Mesenchymal stem cell (in vitro differentiated cells and primary cell): ENCODE measurements at places on chromosomes 3 and 15.

DNA sequence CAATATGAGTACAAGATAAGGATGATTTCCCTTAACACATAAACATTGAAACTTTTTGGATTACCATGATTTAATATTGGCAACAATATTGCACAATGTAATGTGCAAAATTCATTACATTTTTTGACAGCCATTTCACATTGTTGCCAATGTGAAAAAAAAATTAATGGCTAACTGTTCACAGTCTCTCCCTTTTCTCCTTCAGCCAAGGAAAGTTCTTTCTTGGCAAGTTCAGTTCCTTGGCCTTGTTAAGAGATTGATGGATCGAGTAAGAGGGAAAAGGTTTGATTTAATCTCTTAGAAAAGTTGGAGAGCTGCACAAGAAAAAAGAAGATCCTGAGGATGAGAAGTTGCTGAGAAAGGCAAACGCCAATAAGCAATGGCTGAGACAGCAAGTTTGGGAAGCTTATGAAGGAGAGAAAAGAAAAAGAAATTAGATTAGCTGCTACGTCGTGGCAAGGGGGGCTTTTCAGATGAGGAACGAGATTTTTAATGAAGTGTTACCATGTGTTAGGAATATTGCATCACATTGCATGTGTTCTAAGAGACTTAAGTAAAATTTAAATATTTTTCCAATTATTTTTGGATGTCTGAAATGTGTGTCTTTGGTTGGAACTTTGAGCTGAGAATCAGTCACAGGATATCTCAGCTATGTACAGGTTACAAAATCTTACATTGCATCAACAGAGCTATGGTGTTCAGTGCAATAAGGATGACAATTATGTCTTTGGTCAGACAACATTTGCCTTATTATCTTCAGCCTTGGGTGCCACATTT is 61.4 kb upstream of the ZNF280D start:
- DNase-seq: no peak

DNA sequence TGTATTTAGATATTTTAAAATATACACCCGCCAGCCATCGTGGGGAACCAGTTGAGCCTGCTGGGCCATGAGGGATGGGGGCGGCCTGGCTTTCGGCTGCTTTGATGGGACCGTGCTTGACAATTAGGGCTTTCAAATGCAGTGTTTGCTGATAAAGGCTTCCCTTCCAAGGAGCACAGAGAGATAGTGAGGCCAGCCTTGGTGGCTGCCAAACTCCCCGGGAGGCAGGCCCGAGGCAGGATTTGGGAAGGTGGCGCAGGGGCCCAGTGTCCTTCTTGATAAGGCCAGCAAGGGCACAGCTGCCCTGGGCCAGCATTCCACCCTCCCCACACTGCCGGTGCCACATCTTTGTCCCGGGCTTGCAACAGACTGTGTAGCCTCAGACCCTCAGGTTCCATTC is 75.6 kb downstream of the LINGO1 start:
- no peak for DNase-seq

DNA sequence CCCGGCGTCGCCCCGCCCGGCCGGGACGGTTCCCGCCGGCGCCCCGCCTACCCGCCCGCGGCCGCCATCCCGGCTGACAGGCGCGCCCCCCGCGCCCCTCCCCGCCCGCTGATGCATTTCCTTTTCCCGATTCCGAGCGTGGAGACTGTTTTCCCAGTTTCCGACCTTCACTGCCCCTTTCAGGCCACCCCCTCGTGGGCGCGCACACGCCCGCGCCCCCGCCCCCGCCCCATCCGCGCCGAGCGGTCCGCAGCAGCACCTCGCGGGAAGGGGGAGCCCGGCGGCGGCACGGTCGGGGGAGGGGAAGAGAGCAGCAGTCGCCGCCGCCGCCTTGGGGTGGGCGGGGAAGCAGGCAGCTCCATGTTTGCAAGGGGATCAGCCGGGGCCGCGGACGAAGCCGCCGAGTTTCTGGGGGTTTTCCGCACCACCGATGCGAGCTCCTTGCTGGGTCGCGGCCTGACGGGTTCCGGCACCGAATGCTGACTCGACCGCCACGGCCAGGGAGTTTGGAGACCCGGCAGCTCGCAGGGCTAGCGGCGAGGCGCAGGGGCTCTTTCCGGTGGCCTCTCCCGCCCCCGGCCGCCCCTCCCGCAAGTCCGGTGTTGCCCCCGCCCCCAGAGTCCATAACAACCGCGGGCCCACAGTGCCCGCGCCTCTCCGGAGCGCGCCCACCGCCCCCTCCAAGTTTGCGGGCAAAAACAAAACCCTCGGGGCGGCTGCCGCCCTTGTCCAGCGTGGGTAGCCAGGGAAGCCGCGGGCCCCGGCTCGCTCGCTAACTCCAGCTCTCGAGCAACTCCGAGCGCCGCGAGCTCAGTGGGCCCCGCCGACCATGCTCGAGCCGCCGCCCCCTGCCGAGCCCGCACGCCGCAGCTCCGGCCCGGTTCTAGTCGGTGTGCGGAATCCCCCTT is 3.2 kb upstream of the SIN3A start:
- peak; percentile 81 for DNase-seq

- DNase-seq: no peak
These were observed 33.6 kb upstream of the APH1B start for GRCh38 chr15:63243776-63244175.

DNA sequence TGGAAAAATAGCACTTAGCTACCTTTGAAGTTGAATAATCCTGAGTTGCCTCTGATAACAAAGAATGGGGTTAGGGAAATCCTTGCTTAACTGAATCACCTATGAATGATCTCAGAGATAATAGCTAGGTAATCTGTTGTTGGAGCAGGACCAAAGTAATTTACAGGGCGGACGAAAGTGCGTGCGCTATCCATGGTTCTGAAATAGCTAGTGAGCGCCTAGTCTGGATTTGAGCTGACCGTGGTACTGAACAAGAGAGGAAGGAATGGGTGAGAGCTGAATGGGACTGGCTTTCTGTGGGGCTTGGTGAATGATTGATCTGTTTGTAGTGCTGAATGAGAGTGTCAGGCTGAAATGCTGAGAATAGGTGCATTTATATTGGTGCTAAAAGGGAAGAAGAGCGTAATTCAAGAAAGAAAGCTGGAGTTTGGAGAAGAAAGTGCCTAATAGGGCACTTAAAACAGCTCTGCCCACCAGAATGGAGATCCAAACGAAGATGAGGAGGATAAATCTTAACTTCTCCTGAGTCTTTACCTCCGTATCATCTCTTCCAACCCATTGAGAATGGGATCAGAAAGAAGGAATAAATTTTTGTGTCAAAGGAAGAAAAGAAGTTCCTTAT is 10.1 kb downstream of the SCN10A start:
- peak; percentile 76 for DNase-seq

DNA sequence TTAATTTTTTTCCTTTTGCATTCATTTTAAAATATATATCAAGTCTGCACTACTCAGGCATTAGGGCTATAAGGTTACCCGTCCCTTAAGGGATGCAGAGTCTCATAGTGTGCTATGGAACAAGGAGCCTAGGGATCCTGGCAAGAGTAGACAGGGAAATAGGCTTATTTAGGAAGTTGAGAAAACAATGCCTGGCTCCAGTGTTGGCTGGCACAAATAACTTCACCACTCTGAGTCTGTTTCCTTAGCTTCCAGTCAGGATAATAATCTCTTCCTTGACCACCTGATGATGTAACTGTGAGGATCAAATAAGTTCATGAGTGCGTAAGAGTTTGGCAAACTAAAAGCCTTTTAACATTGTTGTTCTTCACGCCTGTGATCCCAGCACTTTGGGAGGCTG is 540.8 kb upstream of the IL12A start:
- no peak for DNase-seq

DNA sequence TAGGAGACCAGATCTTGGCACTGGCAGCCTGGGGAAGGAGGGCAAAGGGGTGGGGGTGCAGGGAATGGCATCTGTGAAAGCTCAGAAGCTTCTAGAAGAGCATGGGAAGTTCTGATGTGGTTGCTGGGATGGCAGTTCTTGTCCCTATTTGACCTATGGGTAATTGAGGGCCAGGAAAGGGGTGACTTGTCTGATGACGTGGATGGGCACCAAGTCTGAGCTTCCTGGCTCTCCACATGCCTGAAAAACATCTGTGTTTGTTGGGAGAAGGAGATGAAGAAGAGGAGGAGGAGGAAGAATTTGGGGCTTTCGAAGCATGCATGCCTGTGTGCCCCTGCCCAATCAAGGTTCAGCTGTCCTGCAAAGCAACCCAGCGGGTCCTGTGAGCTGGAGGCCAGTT is 158.8 kb downstream of the SMAD6 start:
- no peak for DNase-seq

DNA sequence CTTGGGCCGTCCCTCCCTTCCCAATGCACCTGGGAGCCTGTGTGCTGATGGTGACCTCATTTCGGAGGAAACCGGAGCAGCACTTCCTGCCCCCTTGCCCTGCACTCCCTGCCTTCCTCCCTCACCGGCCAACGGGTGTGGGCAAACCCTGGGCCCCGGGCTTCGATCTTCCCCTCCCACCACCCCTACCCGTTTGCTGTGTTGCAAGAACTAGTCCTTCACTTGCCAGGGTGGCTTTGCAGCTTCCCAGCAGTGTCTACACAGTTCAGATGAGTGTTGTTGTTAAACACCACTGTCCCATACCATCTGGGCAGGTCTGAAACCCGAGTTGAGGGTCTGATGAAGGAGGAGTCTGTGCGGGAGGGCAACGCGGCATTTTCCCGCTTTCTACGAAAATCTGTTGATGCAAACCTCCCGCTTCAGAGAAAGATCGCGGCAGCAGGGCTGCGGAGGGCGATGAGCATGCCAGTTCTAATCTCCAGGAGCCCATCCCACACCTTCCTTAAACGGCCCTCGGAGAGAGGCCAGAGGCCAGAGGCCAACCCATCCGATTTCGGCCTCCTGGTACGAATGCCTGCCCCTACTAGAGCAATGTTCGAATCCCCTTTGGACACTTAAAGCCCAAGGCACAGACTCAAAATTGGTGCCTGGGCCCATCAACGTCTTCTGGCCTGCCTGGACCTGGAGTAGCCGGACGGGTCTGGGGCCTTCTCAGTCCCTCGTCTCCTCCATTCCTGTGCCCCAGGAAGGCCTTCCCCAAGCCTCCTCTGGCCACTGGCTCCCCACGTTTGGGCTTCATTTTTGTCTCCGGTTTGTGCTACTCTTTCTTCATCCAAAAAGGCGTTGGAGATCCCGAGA is 35.7 kb upstream of the POLG start:
- no peak for DNase-seq

DNA sequence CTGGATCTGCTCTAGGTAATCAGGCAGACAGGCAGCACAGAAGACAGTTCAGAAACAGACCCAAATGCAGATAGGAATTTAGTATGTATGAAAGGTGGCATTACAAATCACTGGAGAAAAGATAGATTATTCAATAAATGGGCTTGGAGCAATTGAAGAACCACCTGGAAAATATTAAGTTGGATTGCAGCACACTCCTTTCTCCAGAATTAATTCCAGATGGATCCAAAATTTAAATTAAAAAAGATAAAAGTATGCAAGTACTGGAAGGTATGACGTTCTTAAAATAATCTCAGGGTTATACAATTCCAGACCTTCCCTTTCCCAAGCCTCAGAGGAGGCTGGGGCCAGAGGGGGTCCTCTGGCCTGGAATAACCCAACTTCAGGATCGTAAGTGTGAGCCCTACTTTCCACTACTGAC is 32.5 kb downstream of the HRH1 start:
- DNase-seq: no peak

DNA sequence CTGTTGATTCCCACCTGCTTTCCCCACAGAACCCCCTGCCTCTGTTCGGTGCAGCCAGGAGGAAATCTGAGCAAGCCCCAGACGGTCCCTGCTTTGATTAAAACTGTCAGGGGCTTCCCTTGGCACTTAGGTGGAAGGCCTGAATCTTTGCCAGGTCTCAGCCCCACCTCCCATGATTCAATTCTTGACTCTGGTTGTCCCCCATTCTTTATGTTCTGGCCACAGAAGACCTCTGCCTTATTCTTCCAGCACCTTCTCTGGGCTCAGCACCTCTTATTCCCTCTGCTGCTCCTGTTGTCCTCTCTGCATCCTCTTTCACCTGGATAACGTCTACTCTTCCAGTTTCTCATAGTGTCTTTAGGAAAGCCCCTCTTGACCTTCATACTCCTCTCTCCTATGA is 349.4 kb downstream of the PTPRG start:
- DNase-seq: no peak

DNA sequence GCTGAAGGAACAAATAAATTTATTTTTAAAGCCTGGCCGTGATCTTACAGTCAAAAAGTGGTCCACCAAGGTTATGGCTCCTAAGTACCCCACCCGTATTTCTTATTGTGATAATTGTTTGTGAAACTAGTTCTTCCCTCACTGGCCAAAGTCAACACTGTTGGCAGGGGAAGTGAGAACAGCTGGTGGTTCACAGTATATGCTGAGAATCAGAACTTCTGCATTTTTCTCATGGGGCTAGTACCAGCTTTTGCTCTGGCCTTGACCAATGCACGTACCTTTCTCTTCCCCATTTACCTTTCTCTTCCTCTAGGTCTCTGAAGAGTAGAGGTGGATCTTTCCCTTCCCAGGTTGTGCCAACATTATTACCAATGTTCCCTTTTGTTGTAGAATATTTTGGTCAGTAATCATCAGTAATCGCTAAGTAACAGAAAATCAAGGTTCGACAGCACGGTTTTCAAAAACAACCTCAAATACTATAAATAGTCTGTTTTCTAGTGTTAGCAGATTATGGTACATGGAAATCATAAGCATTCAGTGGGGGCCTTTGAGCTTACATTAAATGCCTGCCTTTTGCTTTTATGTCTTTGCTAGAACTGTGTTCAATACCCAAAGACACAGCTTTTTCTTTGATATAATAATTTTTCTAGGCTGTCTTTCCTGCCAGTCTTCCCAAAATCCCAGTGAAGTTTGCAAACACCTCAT is 268.0 kb downstream of the LPP start:
- DNase-seq: no peak

DNA sequence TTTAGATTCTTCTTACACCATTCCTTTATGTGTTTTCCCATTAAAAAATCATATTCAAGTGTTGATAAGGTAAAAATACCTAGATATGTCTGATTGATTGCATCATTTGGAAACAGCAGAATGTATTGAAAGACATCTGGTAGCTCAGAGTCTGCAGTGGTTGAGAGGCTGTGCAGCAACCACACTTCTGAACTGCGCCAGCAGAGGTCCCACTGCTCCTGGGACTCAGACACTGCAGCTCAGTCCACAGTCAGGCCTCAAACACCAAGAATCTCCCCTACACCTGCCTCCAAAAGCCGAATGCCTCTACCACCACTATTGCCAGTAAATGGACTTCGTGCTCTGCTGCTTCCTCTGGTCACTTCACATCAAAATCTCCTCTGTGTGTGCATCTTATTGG is 176.9 kb upstream of the LMCD1 start:
- peak; percentile 36 for DNase-seq

DNA sequence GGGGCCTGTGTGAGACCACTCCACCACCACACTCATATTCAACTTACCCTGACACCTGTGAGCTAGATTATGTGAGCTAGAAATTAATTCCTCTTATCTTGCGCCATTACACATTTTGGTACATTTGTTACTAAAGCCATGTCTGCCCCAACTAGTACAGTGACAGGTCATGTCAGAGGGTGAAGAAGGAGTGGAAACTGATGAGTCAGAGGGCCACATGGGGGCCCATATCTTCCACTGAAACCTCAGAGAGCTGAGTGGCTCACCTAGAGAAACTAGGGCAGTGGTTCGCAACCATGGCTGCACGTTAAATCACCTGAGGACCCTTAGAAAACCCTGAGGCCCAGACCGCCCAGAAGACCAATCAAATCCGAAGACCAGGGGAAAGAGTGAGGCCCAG is 15.7 kb upstream of the MEF2A start:
- no peak for DNase-seq

- peak; percentile 58 for DNase-seq
These were observed 169.7 kb upstream of the TMCO5A start for GRCh38 chr15:37764733-37765191.

- DNase-seq: no peak
These were observed 135.8 kb downstream of the FNDC3B start for GRCh38 chr3:172175254-172175599.

- no peak for DNase-seq
These were observed 133.3 kb downstream of the SUCLG2 start for GRCh38 chr3:67521053-67521646.
